Karpas-422 (cell line): ENCODE measurements at places on chromosomes 13 and 19.

DNA sequence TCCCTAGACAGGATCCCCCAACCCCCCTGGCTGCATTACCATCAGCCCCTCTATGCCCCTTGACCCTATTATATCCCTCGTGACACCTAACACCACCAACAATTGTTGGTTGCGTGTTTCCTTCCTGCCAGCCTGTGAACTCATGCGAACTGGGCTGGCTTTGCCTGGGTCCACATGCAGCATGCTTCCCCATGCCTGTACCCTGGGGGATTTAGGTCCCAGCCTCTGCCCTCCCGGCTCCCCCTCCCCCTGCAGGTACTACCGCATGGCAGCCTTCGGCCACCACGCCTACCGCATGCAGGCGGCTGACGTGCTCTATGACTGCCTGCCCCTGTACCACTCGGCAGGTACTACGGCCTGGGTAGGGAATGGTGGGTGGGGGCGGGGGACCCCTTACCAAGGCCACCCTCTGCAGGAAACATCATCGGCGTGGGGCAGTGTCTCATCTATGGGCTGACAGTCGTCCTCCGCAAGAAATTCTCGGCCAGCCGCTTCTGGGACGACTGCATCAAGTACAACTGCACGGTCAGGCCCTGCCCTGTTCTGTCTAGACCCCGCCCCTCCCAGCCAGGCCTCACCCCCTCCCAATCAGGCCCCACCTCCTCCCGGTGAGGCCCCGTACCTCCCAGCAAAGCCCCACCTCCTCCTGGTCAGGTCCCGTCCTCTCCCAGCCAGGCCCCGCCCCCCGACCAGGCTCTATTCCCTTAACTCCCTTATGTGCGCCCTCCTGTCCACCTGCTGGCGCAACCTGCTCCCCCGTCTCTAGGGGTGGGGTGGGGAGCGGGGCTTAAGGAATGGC is 18.5 kb downstream of the SLC27A1 start:
- H3K36me3 ChIP-seq, result no peaks in the 10 kb centered on the region
- DNase-seq, result peak; percentile 95
- no peak overlapping the region for H3K27ac ChIP-seq
- peak overlapping the region; percentile 41; the same call in 1 of the 2 replicates for H3K4me3 ChIP-seq
- peaks cover 7% of the 10 kb centered on the region for H3K4me1 ChIP-seq

- H3K27me3 ChIP-seq, result no peaks in the 10 kb centered on the region
- no peak overlapping the region for H3K4me3 ChIP-seq
- no peak overlapping the region for H3K27ac ChIP-seq
- H3K4me1 ChIP-seq, result peaks cover 8% of the 10 kb centered on the region
- DNase-seq, result no peak
Measured at GRCh38 chr13:31009166-31009565, 76.7 kb downstream of the TEX26 start.

DNA sequence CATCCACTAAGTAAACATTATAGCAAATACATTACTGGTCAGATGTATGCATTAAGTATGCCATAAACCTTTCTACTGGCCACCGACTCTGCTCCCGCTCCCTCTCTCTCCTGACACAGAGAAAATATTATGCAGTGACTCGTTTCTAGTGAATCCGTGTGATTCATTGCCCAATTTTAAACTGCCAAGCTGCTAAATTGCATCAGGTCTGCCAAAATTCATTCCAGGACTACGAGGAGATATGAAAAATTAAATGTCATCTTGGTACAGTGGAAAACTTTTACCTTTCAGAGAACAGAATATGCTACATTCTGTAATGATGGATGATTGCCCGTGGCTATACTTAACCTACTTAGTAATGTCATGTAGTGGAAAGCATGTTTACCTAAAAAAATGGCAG is 368.8 kb upstream of the TSHZ3 start:
- no peak overlapping the region for H3K27ac ChIP-seq
- no peaks in the 10 kb centered on the region for H3K36me3 ChIP-seq
- DNase-seq, result no peak
- H3K27me3 ChIP-seq, result no peaks in the 10 kb centered on the region

DNA sequence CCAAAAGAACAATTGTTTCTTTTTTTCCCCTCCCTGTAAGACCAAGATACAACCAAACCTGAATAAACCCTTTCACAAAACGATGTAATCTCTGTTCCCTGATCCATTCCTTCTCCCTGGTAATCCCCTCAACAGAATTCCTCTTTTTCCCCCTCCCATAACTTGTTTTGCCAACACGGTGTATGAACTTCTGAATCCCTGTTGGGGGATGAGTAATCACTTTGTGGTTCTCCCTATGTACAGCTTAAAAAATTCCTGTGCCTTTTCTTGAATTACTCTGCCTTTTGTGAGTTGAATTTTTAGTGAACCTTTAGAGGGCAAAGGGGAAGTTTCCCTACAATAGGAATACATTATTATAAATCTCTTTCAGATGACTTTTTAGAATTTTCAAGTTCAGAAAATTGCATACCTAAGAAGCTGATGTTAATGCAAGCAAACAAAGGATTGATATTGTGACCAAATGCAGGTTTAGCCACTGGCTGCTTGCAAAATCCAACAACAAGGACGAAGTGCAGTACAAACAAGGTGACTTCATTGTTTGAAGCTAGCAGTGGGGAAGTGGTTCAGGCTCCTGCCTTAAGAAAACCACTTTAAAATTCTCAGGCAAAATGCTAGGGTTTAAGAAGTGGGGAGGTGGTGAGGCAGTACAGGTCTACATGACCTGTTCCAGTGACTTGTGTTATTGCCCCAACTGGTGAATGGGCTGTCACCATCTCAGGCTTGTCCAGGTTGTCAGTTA is 15.0 kb upstream of the EPSTI1 start:
- H3K27ac ChIP-seq, result no peak overlapping the region
- no peak overlapping the region for H3K4me3 ChIP-seq
- DNase-seq, result no peak
- H3K4me1 ChIP-seq, result no peaks in the 10 kb centered on the region
- no peaks in the 10 kb centered on the region for H3K27me3 ChIP-seq

- H3K4me1 ChIP-seq, result peaks cover 30% of the 10 kb centered on the region
- H3K36me3 ChIP-seq, result no peaks in the 10 kb centered on the region
- H3K4me3 ChIP-seq, result no peak overlapping the region
Measured at GRCh38 chr19:37994823-37995130, 87.8 kb downstream of the SIPA1L3 start.

DNA sequence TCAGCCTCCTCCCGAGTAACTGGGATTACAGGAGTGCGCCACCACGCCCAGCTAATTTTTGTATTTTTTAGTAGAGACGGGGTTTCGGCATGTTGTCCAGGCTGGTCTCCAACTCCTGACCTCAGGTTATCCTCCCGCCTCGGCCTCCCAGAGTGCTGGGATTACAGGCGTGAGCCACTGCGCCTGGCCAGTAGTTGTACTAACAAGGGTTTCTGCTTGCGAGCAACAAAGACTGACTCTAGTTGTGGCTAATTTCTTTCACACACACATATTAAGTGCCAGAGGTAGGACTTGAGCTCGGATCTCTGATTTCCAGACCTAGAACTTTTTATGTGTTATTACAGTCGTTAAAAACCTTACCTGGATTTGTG is 635 bp upstream of the PCCA start:
- peaks cover 3% of the 10 kb centered on the region; the same call in 1 of the 2 replicates for H3K4me1 ChIP-seq
- H3K27ac ChIP-seq, result no peak overlapping the region
- H3K36me3 ChIP-seq, result no peaks in the 10 kb centered on the region
- no peaks in the 10 kb centered on the region for H3K27me3 ChIP-seq
- H3K4me3 ChIP-seq, result peak overlapping the region; percentile 64; the same call in 1 of the 2 replicates

GRCh38 chr19:35171730-35172129 is 17.2 kb downstream of the FXYD5 start:
- no peak overlapping the region for H3K4me3 ChIP-seq
- no peaks in the 10 kb centered on the region for H3K27me3 ChIP-seq
- peaks cover 1% of the 10 kb centered on the region for H3K36me3 ChIP-seq
- H3K27ac ChIP-seq, result no peak overlapping the region
- H3K4me1 ChIP-seq, result peaks cover 5% of the 10 kb centered on the region

DNA sequence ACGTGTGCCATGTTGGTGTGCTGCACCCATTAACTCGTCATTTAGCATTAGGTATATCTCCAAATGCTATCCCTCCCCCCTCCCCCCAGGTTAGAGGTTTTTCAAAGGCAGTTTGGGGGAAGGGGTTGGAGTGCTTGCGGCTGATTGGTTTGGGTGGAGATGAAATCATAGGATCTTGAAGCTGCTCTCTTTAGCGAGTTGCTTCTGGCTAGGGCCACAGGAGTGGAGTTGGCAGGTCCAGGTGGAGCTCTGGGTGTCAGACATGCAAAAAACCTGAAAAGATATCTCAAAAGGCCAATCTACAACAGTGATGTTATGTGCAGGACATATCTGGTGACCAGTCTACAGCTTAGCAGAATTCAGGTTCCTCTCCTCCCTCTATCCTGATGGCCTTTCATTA is 32.6 kb upstream of the CXCL17 start:
- H3K27me3 ChIP-seq, result no peaks in the 10 kb centered on the region
- DNase-seq, result no peak
- no peaks in the 10 kb centered on the region for H3K36me3 ChIP-seq
- H3K4me1 ChIP-seq, result peaks cover 2% of the 10 kb centered on the region; the same call in 1 of the 2 replicates
- H3K4me3 ChIP-seq, result no peak overlapping the region

- H3K36me3 ChIP-seq, result no peaks in the 10 kb centered on the region
- no peak for DNase-seq
- H3K27ac ChIP-seq, result no peak overlapping the region
- H3K27me3 ChIP-seq, result no peaks in the 10 kb centered on the region
- no peak overlapping the region for H3K4me3 ChIP-seq
Measured at GRCh38 chr19:4988770-4989251, 19.9 kb downstream of the KDM4B start.

DNA sequence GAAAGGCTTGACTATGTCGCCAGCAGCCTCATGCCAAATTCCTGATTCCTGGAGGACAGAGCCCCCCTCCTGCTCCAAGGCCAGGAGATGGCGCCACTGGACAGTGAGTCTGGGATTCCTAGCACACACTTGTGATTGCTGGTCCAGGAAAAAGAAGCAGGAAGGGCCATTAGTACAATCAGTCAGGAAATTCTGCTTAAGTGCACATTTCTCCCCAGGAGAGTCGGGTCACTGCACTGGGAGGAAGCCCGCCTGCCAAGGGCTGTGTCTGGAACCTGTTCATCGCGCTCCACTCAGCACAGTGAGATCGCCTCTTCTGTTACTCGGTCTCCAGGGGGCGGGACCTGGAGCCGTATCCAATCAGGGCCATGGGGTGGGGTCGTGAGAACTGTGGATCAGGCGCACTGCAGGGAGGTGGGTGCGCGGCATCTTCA is 65.1 kb downstream of the ZNF823 start:
- no peak overlapping the region for H3K27ac ChIP-seq
- DNase-seq, result peak; percentile 59
- H3K4me1 ChIP-seq, result no peaks in the 10 kb centered on the region
- no peak overlapping the region for H3K4me3 ChIP-seq
- H3K27me3 ChIP-seq, result no peaks in the 10 kb centered on the region
- no peaks in the 10 kb centered on the region for H3K36me3 ChIP-seq

DNA sequence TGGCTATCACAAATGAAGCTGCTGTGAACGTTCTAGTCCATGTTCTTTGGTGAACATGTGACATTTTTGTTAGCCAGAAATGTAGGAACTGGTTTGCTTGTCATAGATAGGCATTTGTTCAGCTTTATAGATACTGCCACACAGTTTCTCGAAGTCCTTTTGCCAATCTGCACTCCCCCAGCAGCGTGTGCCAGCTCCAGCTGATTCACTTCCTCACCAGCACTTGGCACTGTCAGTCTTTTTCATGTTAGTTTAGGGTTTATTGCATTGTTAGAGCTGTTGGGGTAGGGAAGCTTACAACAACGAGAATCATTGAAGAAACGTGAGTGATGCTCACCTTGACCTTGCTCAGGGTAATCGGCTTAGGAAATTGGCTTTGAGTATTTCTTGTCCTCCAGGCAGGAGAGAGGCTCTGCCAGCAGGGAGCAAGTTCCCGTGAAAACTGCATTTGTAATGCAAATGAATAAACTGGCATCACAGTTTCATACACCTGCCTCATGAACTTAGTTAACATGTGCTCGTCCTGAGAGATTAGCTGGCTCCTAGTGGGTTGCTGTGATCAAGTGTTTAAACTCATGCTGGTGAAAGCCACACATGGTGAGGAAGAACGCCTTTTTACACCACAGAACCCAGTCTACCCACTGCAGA is 83.9 kb downstream of the ING1 start:
- no peak overlapping the region for H3K4me3 ChIP-seq
- H3K27ac ChIP-seq, result no peak overlapping the region
- H3K36me3 ChIP-seq, result no peaks in the 10 kb centered on the region
- no peaks in the 10 kb centered on the region; the same call in 1 of the 2 replicates for H3K27me3 ChIP-seq
- H3K4me1 ChIP-seq, result no peaks in the 10 kb centered on the region; the same call in 1 of the 2 replicates
- no peak for DNase-seq

- no peak overlapping the region for H3K4me3 ChIP-seq
- no peaks in the 10 kb centered on the region for H3K27me3 ChIP-seq
- H3K27ac ChIP-seq, result no peak overlapping the region
- H3K36me3 ChIP-seq, result no peaks in the 10 kb centered on the region
- H3K4me1 ChIP-seq, result no peaks in the 10 kb centered on the region
Measured at GRCh38 chr13:80590551-80590950, 249.6 kb upstream of the SPRY2 start.

GRCh38 chr19:49222011-49222410 is 64.4 kb downstream of the TRPM4 start:
- peaks cover 4% of the 10 kb centered on the region for H3K4me1 ChIP-seq
- no peak for DNase-seq
- no peak overlapping the region for H3K27ac ChIP-seq
- H3K27me3 ChIP-seq, result no peaks in the 10 kb centered on the region
- H3K36me3 ChIP-seq, result no peaks in the 10 kb centered on the region

DNA sequence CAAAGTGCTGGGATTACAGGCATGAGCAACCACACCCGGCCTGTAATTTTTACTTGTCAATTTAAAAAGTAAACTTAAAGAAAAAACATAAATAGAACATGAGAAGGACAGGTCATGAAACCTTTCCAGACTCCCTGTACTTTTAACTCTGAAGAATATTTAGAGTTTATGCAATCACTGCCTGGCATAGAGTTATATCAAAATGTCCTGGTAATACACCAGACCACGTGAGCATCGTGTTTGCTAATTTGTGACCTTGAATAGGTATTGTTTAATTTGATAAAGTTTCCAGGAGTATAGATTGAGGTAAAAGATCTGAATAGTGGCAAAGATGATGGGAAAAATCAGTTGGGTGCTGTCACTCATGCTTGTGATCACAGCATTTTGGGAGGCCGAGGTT is 81.2 kb upstream of the RNF113B start:
- no peak for DNase-seq
- H3K27me3 ChIP-seq, result no peaks in the 10 kb centered on the region
- H3K4me1 ChIP-seq, result no peaks in the 10 kb centered on the region
- no peak overlapping the region for H3K27ac ChIP-seq
- H3K36me3 ChIP-seq, result no peaks in the 10 kb centered on the region

- peak overlapping the region; percentile 84 for H3K27ac ChIP-seq
- DNase-seq, result peak; percentile 87
- peak overlapping the region; percentile 96 for H3K4me3 ChIP-seq
Measured at GRCh38 chr19:39409208-39410016, 2.8 kb downstream of the ZFP36 start.

- H3K4me1 ChIP-seq, result no peaks in the 10 kb centered on the region
- no peak overlapping the region for H3K4me3 ChIP-seq
- H3K27me3 ChIP-seq, result no peaks in the 10 kb centered on the region
Measured at GRCh38 chr13:92346046-92346445, 880.6 kb upstream of the GPC6 start.

DNA sequence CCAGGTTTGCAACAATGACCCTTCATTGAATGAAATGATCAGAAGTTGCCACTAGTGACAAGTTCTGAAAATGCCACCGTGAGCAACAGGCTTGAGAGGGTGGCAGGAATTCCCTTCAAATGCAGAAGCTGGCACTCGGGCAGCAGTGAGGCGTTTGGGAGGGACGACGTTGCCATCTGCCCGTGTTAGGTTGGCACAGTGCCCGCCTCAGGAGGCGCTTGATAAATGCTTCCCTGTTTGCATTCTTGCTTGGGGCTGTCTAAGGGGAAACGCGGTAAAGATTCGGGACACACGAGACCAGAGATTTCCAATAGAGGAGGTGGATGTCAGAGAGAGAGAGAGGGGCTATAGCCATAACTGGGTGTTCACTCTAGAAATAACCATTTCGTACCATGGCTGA is 101.9 kb downstream of the TEX29 start:
- H3K4me1 ChIP-seq, result no peaks in the 10 kb centered on the region
- H3K27ac ChIP-seq, result no peak overlapping the region
- DNase-seq, result no peak
